Left ventricle myocardium inferior (tissue), 1 donor: ENCODE measurements at places on chromosomes 16 and 17. TPM values are rescaled to one million over a fixed set of nuclear protein-coding genes. Genes with fewer than 3 reads are reported as not detected.

Gene SCARF1
- total RNA-seq: 12.2 TPM

Gene CLDN7
- 1.6 TPM for total RNA-seq

Gene ANKS3
- 8.7 TPM for total RNA-seq

Gene LRRC37A2
- total RNA-seq: 6.0 TPM
